ENCODE measurements at places on chromosomes 6 and 20. TPM values are rescaled to one million over a fixed set of nuclear protein-coding genes. Genes with fewer than 3 reads are reported as not detected.

DNA sequence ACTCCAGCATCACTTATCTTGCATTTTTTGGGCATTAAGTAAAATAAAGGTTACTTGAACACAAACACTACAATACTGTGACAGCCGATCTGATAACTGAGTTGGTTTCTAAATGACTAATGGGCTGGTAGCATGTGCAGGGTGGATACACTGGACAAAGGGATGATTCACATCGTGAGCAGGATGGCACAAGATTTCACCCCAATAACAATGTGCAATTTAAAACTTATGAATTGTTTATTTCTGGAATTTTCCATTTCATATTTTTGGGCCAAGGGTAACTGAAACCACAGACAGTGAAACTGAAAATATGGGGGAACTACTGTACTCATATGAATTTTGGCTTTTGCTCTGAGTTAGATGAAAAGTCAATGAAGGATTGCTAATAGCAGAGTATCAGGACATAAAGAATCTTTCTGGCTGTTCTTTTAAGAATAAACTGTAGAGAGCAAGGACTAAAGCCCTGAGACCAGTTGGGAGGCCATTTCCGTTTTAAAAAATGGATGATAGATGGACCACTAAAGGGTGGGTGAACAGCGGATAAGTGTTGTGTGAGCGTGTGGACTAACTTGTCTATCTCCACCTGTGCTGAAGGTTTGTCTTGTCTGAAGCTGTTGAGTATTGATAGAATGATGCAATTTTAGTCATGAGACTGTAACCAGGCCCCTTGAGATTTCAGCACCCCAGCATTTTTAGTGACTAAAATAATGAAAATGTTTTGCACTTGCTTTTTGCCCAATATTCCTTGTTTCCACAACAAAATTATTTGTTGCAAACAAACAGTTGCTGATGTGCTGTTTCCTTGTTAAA, 8.2 kb downstream of the SPINT3 start:
- no peak for DNase-seq

DNA sequence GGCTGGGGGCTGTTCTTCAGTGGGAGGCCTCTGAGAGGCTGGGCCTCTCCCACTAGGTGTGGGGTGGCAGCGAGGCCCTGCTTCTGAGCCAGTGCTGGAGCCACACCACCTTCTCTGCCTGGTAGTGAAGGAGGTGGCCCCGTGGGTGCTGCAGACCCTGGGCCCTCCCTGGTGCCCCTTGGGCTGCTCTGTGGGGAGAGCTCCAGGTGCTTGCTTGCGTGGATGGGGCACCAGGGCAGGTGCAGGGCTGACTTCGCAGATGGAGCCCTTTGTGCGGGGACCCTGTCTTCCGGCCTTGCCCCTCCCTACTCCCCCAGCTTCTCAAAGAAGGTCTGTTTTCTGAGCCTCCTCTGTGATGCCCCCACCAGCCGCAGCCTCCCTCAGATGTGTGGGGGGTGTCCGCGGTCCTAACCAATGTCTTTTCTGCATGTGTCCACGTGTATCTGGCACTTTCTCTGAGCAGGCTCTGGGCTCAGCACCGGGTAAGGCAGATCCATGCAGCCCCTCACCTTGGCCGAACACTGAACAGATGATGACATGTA, 17.2 kb upstream of the MYT1 start:
- no peak for DNase-seq

- DNase-seq = no peak
These were observed 64.1 kb downstream of the C6orf118 start for GRCh38 chr6:165245287-165245686.

CFAP61 gene
- not detected for total RNA-seq

DEFB132 gene
- total RNA-seq = not detected

GRCh38 chr20:16485401-16485800, 87.8 kb downstream of the KIF16B start:
- DNase-seq = no peak

DNA sequence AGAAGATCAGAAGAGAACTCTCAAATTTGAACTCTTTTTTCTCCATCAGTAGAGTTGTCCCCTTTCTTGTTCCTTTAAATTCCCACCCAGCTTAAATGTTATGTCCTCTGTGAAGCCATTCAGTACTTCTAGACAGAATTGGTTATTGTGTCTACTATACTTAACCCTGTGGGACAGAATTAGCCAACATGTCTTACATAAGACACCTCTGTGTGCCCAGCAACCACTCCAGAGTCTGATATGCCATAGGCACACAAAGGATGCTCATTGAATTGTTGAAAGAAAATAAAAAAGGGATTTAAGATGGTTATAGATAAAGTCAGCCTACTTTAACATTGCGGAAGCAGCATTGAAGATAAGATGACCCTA, 77.0 kb upstream of the LTV1 start:
- no peak for DNase-seq

ANKRD6 gene
- 4.7 TPM for total RNA-seq

ATF6B gene
- 13.7 TPM for total RNA-seq

DNA sequence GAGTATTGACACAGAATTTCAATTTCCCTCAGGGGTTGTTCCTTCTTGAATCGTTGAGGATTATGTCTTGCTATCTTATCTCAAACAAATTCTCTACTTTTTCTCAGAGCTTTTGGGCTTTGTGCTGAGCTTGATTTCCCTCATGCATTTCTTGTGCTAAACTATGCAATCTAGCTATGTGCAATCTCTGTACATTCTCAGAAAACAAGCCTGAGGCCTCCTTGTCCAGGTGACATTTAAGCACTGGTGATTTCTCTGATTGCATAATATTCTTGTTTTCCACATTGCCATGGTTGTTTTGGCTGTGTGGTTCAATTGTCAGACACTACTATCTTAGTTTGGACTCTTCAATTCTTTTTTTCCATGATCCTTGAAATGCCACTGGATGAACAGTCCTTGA, 81.2 kb upstream of the MAN1A1 start:
- DNase-seq = no peak

GRCh38 chr6:11330413-11330760, 97.9 kb upstream of the NEDD9 start:
- DNase-seq = no peak

PANK2 gene
- total RNA-seq = 51.5 TPM

RSPO3 gene
- 2.8 TPM for total RNA-seq

DNA sequence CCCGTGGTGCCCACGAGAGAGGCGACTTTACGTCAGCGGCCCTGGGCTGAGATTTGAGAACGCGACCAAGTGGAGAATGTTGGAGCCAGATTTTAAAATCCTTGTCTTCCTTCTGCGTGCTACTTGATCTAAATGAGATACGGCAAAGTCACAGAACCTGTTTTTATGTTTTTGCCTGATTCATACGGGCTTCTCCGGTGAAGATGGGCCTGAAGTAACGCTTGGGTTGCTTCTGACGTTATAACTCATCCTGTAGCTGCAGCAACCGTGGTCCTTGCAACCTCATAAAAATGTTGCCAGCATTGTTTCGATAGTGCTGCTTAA, 462 bp upstream of the SLC35B3 start:
- no peak for DNase-seq

TNFRSF6B gene
- total RNA-seq = 37.0 TPM

DNA sequence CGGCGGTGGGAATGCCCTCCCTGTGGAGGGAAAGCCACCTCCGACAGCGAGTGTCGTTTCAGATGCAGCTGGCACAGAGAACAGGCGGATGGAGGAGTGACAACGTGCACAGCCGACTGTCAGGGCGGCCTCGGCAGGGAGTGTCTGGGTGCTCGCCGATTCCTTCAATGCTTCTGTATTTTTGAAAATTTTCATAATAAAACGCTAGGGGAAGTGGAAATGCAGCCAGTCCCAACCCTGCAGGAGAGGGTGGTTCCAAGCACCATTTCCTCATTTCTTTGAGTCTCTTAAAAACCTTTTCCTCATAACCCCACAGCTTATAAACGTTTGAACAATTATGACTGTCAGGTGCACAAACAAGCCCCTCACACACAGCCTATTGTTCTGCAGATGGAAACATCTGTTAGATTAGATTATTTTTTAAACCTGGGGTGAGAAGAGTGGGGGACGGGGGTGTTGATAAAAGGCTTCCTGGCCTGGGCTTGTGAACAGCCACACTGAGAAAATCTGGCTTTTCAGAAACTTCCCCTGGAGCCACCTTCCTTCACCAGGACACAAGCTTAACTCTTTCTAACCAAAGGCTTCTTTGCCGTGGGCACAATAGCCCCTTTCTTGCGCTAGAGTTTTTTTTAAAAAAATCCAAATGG, 228.9 kb downstream of the ANKRD60 start:
- DNase-seq = no peak

GSTA3 gene
- not detected for total RNA-seq

GJA10 gene
- total RNA-seq = not detected

CFB gene
- total RNA-seq = 4.0 TPM

DNA sequence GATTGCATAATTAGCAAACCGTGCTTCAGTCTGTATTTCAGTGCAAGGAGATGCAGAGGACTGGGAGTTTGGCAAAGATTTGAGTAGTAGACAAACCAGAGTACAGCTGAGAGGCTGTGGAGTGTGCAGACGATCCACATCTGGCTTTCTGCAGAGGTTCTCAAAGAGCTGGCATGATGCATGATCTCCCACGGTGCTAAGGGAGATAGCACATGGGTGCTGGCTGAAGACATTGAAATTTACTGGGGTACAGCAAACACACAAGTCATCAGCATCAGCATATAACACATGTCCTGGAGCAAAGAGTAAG, 79.0 kb upstream of the FAM184A start:
- DNase-seq = no peak

- no peak for DNase-seq
These were observed 23.5 kb downstream of the METTL24 start for GRCh38 chr6:110334423-110335180.

DNA sequence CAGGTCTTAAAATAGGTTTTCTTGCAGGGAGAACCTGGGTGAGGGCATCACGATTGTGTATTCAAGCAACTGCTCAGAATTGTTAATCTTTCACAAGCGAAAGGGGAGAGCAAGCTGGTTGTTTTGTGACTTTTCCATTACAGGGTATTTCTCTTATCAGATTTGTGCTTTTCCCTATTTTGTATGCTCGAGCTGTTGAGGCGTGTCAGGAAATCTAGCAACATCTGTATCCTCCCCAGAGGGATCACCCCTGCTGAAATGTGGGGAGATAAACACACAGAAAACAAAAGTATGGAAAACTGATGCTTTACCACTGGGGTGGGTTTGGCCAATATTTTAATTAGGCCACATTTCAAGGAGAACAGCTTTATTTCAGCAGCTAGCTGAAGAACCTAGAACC, 187.0 kb downstream of the DTNBP1 start:
- DNase-seq = no peak
